ENCODE measurements at places on chromosomes 16 and 17.

DNA sequence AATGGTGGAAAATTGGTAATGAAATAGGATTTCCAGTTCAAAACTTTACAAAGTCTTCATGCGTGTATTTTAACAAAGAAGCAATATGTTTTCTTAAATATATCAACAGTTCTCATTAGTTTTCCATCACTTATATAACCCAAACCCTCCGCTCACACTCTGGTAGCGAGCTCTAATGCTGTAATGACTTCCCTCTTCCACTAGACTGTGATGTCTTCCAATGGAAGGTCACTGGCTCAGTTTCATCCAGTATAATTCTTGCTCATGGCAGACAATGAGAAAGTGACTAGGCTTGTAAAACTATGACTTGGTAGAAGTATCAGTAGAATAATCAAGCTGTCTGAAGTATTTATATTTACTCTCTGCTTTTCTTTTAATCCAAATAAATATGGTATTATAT, 32.8 kb downstream of the NETO2 start:
- DNase-seq = peak; percentile 26

- DNase-seq = peak; percentile 31
Measured at GRCh38 chr16:82653550-82654511, 27.1 kb downstream of the CDH13 start.

DNA sequence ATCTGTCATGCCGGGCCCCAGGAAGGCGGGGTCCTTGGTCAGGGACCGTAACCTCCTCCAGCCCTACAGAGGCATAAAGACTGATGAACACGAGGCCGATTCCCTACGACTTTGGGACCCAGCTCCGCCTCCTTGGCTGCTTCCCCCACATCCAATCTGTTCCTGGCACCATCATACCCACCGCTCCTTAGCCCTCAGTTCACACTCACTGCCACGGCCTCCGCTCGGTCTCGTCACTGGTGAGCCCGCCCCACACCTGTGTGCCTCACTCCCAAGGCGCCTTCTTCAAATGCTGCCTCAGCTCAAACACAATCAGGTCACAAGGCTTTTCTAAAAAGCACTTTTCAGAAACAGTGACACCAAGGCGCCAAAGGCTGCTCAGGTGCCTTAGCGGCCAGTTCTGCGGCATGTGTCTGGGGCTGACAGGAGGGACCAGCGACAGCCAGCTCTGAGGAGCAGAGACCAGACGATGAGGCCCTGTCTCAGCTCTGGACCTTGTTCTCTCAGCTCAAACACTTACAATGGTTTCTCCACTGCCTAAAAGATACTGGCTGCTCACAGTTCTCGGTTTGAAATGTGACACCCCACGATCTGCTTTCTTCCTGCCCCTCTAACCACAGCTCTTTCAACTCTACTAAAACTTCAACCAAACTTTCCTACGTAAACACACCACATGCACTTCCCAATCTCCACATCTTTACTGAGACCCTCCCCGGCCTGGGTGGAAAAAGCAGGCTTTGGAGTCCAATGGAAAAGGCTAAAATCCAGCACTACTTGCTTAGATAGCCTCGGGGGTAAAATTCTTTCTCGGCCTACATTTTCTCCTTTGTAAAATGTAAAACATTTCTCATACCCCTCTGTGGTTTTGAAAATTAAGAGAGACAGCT, 33.2 kb downstream of the CYB5D2 start:
- DNase-seq = no peak

DNA sequence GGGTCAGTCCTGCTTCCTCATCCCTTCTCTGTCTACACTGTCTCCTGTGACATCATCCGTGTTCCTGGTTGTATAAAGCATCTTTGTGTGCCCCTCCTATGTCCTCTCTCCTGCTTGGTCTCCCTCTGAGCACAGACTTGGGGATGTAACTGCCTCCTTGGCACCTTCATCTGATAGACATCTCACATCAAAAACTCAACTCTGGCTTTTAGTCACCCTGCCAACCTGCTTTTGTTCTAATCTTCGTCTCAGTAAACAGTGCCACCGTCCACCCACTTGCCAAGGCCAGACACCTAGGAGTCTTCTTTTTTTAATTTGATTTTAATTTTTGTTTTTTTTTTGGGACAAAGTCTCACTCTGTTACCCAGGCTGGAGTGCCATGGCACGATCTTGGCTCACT, 16.9 kb upstream of the KSR1 start:
- no peak for DNase-seq

- no peak for DNase-seq
Measured at GRCh38 chr17:4333041-4333440, 33.4 kb downstream of the UBE2G1 start.

DNA sequence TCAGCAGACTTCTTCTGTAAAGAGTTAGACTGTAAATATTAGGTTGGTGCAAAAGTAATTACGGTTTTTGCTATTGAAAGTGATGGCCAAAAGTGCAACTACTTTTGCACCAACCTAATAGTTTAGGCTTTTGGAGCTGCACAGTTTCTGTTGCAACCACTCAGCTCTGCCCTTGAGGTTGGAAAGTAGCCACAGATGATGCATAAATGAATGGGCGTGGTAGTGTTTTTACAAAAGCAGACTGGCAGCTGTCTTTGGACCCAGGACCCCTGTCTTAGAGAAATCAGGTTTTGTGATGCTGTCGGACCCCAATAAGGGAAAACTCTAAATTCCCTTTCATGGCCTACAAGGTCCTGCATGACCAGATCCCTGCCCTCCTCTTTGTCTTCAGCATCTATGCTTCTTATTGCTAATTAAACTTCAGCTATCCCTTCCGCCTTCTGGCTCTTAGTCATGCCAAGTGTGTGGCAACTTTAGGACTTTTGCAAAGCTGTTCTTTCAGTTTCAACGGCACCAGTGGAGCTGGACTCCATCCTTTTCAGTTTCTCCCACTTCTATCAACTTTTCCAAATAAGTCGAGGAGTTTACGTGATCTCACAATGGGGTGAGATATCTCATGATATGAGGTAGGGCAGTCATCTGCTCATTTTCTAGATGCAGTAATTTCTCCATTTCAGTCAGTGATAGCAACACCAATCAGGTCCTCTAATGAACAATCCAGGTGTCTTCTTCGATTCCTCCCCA, 232.3 kb downstream of the XYLT1 start:
- no peak for DNase-seq

GRCh38 chr16:4615384-4616046, 827 bp upstream of the UBALD1 start:
- DNase-seq = no peak

DNA sequence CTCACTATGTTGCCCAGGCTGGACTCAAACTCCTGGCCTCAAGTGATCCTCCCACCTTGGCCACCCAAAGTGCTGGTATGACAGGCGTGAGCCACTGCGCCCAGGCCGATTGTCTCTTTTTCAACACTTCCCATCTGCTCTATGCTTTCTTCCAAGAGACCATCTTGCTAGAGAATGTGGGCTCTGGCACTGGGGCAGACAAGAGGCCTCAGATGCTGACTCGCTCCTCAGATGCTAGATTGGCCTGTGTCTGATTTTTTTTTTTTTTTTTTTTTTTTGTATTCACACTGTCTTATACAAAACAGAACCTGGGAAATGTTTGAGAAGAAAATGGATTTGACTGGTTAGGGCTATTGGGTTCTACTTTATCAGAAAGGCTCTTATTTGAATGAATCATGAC, 58.2 kb downstream of the CYB5D2 start:
- DNase-seq = no peak

- no peak for DNase-seq
Measured at GRCh38 chr16:54212893-54213292, 73.7 kb downstream of the IRX3 start.

GRCh38 chr16:85390511-85391174, 222.5 kb upstream of the GSE1 start:
- peak; percentile 76 for DNase-seq

GRCh38 chr17:9729034-9729650, 62.2 kb downstream of the DHRS7C start:
- peak; percentile 53 for DNase-seq

DNA sequence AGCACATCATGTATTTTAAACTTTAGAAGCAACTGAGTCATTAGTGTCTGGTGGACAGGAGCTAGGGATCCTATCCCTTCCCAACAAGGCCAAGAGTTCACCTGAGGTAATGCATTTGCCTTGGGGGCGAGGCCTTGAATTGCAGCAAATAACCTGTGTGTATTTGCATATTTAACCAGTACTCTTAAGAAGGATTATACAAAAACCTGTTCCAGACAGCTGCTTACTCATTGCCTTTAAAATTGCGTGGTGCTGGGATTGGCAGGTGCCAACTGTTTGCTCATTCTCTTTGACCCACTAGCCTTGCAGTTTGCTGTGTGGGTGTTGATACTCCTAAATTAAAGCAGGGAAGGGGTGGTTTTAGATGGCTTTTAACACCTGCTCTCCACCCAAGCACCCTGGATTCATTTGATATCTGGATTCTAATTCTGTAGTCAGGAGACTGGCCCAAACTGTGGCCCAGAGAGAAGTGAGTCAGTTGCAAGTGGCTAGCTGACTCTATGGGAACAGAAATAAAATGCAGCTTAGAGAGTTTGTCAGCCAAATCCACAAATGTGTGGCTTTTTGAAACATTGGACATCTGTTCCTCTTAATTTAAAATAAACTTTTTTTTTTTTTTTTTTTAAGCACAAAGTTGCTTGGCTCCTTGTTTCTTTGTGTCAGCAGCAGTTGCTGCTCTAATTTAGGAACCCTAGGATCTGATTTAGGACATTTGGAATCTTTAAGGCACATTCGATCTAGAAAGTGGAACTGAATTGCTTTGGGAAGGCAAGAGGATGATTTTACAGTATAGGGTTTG, 46.9 kb downstream of the TUBD1 start:
- DNase-seq = peak; percentile 95

- DNase-seq = no peak
Measured at GRCh38 chr16:50694206-50694605, 800 bp downstream of the NOD2 start.

- DNase-seq = peak; percentile 60
Measured at GRCh38 chr17:75878174-75878998, at the start of gene TRIM47. Gene TRIM47, minus strand, starts transcription at chr17:75878581. Its CDS starts 33 bp downstream, at chr17:75878548.
